D721Med (cell line): ENCODE measurements at places on chromosomes 7 and 10.

DNA sequence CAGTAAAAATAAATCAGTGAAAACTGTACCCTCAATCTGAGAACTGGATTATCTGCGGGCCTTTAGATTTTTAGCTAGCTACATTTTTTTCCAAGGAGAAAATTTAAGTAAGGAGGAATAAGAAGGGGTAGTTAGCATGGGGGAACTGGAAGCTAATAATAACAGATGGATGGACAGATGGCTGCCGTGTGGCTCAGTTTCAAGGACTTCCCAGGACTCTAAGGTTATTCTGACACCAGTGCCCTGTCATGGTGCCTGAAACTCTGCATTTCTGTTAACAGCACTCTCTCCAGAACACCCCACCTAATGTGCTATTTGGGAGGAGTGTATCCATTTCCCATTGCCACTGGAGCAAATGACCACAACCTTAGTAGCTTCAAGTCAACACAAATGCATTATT is 75.7 kb upstream of the PDE1C start:
- DNase-seq, result no peak

DNA sequence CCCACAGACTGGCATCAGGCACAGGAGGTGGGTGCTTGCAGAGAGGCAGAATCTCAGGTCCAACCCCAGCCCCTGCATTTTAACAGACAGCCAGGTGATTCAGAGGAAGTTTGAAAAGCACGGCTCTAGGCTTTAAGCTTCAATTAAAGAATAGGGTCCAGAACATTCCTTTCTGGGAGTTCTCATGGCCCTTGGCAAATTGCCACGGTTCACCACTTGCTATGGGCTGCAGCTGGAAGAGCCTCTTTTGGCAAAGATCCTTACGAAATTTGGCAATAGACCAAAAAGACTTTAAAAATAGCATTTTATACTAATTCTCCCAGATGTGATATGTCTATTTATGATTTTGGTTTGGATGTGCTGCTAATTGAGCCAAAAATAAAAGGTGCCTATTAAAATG is 148.1 kb downstream of the ITGA8 start:
- no peak for DNase-seq

- DNase-seq, result no peak
Measured at GRCh38 chr10:90913774-90914420, 7.0 kb downstream of the ANKRD1 start.

- DNase-seq, result no peak
Measured at GRCh38 chr7:40983111-40983510, 719.8 kb downstream of the INHBA start.

DNA sequence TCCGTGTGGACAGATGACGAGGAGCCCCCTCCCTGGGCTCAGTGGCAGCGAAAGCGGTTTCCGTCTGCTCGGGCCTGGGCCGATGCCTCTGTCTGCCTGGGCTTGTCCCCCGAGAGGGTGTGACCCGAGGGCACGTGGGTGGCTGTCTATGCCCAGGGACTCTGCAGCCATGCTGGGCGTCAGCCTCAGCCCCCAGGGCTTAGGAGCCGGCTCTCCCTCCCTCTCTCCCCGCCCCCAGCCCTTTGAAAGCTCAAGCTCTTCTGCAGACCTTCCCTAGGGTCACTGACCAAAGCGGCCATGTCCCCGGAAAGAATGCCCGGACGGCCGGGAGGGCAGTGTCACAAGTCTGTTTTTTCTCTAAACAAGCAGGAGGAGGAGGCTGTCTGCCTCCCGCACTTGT is 7.1 kb downstream of the MICALL2 start:
- no peak for DNase-seq

DNA sequence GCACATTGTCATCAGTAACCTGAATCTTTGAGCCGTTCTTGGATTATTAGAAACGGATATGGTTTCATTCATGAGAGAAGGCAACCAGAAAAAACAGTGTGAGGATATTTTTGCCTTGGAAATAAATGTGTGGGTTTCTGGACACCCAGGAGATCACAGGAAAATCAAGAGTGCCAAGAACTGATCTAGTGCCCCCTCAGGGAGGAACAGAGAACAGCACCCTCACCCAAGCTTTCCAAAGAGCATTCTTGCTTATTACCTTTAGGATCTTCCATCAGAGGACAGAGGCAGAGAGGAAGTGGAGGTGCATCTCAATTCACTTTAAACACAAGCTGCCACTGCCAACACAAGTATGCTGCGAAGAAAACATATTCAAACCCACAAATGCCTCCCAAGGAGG is 851.5 kb upstream of the COBL start:
- no peak for DNase-seq

DNA sequence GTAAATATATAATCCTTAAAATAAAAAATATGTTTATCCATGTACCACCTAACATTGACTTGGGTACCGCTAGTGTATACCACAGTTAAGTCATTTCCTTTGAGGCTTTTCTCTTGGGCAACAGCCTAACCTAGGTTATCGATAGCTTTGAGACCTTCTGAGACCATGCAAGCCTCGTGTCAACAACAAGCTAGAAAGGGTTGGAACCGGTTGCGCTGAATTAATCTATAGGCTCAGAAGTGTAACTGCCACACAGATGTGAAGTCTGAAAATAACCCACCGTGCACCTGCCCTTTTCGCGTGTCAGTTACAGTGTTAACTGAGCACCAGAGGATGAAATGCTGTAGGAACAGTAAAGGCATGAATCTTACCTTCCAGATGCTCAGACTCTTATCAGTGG is 59.8 kb downstream of the ARID5B start:
- DNase-seq, result no peak

DNA sequence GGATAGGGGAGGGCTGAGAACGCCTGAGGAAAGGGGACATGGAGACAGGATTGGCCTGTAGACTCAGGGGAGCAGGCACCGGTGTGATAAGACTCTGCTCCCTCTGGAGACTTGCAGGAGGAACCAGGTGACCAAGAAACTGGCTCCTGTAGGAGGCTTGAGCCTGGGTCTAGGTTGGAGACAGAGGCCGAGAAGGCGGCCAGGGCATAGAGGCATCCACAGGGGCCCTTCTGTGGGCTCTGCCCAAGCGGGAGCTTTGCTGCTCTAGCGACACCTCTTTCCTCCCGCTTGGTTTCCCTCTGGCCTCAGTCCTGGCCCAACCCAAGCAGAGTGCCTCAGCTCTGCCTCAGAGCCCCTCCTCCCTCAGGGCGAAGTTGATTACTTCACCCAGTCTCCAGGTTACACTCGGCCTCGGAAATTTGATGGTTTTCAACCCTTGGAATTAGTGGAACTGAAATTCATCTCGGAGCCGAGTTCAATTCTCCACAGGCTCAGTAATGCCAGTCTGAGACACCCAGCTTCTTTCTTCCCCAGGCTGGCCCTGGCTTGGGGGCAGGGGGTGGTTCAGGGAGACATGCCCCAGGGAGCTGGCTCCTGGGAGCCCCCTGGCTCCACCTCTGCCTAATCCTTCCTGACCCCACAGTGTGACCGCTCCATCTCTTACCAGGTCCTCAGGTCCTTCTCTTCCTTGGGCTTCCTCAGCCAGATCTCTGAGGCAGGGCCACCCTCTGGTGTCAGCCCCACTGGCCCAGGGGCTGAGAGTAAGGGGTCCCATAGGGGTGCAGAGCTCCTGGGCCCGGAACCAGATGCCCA is 60.4 kb downstream of the PAX2 start:
- DNase-seq, result no peak

- no peak for DNase-seq
Measured at GRCh38 chr7:28565980-28566379, 153.7 kb downstream of the CREB5 start.

DNA sequence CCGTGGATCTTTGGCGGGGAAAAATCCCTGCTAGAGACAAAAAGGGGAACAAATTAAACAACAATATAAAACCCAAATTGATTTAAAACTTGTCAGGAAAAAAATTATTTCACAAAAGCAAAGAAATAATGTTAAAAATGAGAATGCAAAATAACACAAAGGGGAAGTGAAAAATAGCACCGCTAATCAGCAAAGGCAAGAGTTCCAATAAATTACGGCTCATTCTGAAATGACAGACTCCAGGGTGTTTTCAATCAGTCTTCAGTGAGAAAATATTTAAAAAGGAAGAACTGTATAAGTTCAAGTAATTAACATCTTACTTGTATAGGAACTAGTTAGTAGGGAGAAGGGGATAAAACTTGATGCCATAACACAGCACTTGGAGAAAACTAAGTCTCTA is 336.8 kb downstream of the LRRTM3 start:
- no peak for DNase-seq

DNA sequence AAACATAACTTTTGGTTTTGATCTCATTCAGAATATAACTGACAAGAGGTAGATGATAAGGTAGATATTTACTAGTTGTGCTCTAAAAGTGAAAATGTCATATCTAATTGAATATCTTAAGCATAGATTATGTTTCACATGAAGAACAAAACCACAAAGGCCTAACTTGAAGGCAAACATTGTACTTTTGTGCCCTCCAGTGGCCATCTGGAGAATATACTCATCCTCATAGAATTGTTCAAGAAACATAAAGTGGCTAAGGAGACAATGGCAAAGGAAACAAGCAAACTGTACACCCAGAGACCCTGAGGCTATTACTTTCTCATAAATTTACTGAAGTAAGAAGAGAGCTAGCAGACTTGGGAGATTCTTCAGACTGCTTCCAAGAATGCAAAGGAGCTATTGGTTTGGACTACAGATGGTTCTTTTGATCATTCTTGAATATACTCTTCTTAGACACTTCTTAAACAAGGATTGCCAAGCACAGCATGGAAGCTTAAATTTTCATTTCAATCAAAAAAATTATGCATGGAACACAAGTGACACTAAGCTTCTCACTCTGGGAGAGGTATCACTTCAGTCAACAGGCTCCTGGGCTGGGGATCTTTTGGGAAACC is 98.2 kb upstream of the DKK1 start:
- DNase-seq, result no peak

DNA sequence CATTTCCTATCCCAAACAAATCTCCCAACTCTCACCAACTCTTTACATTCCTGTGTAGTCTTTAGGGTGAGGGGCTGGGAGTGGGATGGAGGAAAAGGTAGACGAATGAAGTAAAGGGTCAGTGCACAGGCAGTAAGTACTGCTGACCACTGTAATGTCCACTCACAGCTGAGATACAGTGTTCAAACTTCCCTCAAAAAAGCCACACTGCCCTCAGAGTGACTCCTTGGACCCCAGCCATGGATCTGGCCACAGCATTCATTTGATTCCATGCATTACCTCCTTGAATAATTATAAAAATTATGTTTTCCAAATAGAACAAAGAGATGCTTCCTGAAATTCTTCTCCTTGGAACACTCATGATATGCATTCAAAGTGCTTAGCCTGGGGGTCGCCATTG is 19.8 kb upstream of the HIPK2 start:
- no peak for DNase-seq

DNA sequence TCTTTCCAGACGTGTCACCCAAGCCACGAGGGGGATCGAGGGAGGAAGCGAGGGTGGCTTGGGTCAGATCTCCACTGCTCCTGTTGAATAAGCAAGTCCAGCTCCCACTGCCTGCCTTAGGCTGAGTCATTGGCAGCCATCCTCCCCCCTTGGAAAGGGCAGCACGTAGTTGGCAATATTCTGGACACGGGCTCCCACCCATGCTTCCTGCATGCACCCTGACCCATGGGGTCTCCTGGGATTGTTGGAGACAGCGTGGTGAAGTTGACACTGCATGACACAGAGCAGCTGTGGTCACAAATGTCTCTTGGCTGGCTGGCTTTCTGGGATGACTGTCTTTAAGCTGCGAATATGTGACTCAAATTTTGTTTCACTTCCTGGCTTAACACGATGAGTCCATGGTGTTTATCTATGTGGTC is 11.2 kb downstream of the BTBD16 start:
- no peak for DNase-seq

DNA sequence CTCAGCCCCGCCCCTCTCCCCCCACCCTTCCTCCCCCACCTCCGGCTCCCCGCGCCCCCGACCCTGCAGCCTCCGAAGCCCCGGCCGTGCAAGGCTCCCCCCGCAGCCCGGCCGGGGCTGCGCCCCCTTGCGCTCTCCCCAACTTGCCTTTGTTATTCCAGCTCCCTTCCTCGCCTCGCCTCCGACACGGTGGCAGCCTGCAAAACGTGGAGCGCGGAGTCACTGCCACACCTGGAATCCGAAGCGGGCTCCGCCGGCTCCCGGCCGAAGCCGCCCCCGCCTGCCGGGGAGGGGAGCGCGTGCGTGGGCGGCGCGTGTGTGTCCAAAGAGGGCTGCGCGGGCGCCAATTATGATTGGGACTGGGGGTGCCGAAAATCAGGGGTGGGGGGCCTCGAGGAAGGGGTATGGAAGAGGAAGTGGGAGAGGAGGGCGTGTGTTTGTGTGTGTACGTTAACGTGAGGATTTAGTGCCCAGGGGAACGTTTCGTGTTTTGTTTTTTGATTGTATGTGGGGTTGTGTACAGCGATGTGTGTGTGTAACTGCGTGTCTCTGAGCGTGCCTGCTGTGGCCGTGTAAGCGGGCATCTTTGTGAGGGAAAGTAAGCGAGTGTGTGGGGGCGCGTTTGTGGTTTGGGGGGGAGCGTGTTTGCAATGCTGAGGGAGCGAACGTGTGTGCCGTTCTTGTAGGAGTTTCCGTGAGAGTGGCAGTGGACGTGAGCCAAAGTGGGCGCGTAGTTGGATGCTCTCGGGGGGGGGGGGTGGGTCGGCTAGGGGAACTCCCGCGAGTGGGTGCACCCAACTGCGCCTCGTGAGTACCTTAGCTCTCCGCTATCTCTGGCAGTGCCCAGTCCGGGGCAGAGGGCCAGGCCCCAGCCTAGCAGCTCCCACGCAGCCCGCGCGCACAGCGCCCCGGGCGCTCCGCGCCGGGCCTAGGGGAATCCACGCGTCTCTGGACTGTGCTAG is 1.2 kb upstream of the ZMIZ1 start:
- DNase-seq, result peak; percentile 83

- no peak for DNase-seq
Measured at GRCh38 chr7:135508883-135509588, 866 bp downstream of the CNOT4 start.

GRCh38 chr7:31935124-31936054 is 134.8 kb downstream of the PDE1C start:
- no peak for DNase-seq

- no peak for DNase-seq
Measured at GRCh38 chr10:753530-753929, 64.1 kb upstream of the DIP2C start.

DNA sequence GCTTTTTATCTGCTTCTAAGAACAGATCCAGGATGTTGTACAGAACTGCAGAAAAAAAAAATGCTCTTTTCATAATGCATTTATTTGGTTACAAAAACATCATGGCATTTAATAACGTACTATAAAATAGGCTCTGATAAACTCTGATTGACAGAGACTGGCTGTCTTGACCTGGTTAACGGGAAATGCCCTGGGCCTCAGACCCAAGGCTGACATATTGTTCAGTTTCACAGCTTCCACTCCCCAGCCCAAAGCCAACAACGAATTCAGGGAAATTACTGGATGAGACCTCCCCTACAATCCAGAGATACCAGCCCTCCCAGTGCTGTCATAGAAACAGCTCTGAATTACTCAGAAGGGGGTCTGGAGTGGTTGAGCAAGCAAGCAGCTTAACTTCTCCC is 260.1 kb downstream of the CREB5 start:
- no peak for DNase-seq

GRCh38 chr7:98823226-98823625 is 46.6 kb downstream of the TMEM130 start:
- DNase-seq, result no peak

GRCh38 chr10:61554925-61555324 is 101.7 kb upstream of the TMEM26 start:
- no peak for DNase-seq

GRCh38 chr10:99775850-99776249 is 6.6 kb upstream of the ABCC2 start:
- no peak for DNase-seq
